MV-4-11 (cell line): ENCODE measurements at places on chromosomes 2 and 18.

GRCh38 chr18:63999871-64000270 is 30.0 kb downstream of the SERPINB8 start:
- DNase-seq: no peak

GRCh38 chr18:28890791-28891190 is 713.9 kb upstream of the CDH2 start:
- DNase-seq: no peak

DNA sequence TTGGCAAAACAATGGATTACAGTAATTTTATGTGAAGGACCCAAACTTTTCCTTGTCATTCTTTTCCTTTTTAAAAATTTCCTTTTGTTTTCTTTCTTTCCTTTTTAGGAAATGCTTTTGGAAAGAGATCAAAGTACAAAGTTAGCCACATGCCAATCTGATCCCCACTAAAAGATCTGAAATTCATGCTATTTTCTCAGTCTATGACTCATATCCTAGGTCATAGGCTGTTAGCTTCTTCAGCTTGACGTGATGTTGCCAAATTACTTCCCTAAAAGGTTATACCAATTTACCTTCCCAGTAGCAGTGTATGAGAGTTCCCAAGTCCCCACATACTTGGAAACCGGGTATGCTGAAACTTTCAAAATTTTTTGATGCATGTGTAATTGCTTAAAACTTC is 355.3 kb downstream of the INSIG2 start:
- peak; percentile 28 for DNase-seq

DNA sequence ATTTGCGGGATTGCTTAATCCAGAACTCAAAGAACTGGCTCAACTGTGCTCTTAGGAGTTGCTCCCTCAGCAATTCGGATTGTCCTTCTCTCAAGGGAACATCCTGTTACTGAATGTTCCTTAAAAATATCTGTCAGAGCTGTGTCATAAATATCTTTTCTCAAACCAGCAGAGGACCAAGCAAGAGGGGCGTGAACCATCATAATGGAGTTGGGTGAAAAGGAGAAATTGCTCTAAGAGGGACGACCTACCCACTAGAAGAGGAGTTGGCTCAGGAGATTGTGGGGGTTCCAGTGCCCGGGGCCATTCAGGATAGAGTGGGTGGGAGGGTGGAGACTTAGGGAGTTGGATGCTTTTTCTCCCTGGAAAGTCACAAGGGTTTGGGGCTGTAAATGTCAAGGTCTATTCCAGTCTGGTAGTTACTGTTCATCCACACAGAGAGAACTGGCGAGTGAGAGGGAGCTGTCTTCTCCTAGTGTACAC is 59.5 kb downstream of the MERTK start:
- no peak for DNase-seq

GRCh38 chr2:111975053-111975552 is 76.7 kb downstream of the MERTK start:
- no peak for DNase-seq

GRCh38 chr2:200705305-200706041 is 106.2 kb upstream of the BZW1 start:
- no peak for DNase-seq

DNA sequence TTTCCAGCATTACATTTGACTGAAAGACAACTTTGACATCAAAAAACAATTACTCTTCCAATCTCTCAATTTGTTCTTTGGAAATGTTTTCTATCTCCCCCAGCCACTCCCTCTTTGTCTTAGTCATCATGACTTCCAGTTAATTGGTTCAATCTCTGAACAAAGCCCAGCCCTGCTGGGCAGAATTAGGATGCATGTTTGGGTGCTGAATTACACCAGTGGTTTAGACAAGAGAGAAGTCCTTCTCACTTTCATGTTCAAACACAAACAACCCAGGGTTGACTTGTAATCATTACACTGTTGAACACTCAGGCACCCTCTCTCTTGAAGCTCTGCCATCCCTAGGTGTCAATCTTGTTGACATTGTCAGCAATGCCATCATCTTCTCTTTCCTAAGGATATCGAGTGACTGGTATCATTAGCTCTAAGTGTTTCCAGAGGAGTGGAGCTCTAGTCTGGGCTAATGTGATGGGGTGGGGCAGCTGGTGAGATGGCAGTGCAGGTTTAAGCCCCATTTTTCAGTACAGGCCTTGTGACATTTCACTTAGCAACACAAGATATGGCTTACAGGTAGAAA is 90.8 kb upstream of the MEIS1 start:
- DNase-seq: no peak

DNA sequence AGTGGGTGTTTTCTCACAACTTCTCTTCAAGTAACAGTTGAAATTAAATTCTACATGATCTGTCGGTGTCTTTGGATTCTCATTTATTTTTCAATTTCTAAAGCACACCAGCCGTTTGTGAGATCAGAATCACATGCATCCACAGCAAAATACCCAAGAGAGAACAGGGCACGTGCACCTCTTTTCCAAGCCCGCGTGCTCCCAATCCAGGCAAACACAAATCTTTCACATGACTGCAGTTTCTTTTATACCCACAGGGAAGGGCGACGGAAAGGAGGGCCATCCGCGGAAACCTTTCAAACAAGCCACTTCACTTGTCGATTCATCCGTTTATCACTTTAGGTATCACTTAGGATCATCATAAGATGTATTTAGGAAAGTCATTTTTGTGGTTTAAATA is 13.0 kb upstream of the DAPL1 start:
- DNase-seq: no peak

GRCh38 chr2:239160226-239161143 is 240.3 kb downstream of the HDAC4 start:
- peak; percentile 3 for DNase-seq

DNA sequence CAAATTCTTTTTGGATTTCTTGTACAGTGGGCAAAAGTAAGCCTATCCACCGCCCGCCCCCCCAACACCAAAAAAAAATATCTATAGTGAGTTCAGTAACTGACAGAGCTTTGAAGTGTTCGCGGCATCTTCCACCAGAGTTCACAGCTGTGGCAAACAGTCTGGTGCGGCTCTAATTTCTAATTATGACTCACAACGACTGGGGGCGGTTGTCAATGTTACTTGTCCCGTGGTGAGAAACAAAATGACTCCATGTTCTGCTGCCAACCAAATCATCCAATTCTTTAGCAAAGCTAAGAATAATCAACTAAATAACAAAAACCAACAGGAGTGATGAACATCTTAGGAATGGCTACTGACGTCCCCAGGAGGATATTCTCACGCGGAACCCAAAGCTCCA is 392.5 kb upstream of the SALL3 start:
- DNase-seq: no peak

DNA sequence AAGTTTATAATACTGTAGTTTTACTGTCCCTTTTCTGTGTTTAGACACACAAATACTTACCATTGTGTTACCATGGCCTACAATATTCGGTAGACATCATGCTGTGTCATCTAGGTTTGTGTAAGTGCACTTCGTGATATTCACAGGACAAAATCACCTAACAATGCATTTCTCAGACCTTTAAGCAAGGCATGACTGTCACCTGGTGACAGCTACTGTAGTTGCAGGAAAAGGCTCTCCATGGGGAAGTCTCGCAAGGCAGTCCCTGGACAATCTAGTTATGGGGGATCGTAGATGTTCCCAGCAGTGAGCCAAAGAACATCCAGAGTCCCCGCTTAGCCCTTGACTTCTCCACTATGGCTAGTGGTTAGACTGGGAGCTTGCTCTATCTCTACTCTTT is 73.1 kb downstream of the EIF2AK3 start:
- DNase-seq: no peak

- DNase-seq: peak; percentile 96
Observed at GRCh38 chr18:24530630-24531111, 70.2 kb downstream of the HRH4 start.

DNA sequence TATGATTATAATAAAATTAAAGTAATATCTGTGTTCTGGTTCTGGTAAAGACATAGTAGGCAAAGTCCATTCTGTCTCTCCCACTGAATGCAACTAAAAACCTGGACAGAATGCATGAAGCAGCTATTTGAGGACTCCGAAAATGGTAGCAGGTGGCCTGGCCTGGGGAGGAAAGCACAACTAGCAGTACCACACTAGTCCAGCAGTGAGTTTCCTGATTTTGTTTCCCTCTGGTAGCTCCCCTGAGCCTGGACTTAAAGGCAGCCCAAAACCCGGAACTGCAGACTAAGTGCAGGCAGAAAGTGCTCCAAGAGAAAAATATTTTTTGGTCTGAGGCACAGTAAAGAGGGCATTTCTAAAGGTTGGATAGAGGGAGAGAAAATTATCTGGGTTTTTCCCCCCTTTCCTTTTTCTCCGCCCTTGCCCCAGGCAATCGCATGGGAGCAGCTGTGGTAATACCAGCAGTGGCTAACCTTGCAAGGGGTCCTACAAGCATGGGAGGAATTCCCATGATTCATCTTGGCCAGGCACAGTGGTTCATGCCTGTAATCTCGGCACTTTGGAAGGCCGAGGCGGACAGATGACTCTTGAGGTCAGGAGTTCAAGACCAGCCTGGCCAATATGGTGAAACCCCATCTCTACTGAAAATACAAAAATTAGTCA is 32.3 kb downstream of the ASXL2 start:
- no peak for DNase-seq

DNA sequence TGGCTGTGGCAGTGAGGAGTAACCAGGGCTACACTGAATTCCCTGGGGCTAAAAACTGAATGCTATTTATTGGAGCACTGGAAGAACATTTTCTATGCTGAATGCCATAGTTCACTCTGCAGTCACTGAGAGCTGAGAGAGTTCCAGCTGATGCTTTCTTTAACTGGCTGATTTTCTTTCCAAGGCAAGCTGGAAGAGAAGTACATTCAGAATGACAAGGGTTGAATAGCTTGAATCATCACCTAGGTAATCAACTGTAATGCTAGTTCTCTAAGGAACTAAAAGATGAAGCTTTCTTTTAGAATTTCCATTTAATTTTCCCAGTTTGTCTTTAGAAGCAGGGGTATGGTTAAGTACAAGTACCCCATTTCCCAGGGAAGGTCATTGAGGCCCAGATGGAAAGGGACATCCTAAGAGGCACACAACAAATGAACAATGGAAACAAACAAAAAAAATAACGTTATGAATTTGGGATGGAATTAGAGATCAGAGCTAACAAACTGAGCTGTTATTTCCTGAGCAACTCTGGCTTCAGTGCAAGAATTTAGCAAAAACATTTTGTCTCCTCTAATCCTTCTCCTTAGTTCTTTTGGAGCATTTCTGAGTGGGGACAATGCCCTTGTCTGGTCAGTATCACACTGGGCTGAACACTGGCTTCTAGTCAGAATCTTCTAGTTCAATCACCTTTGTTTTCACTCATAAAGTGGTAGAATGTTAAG is 132.8 kb upstream of the REG3A start:
- no peak for DNase-seq

- DNase-seq: no peak
Observed at GRCh38 chr2:205169464-205169863, 512.8 kb upstream of the NRP2 start.

- no peak for DNase-seq
Observed at GRCh38 chr2:54446122-54446521, 10.0 kb upstream of the SPTBN1 start.

GRCh38 chr18:74819433-74820059 is 221.9 kb downstream of the ZNF407 start:
- no peak for DNase-seq

DNA sequence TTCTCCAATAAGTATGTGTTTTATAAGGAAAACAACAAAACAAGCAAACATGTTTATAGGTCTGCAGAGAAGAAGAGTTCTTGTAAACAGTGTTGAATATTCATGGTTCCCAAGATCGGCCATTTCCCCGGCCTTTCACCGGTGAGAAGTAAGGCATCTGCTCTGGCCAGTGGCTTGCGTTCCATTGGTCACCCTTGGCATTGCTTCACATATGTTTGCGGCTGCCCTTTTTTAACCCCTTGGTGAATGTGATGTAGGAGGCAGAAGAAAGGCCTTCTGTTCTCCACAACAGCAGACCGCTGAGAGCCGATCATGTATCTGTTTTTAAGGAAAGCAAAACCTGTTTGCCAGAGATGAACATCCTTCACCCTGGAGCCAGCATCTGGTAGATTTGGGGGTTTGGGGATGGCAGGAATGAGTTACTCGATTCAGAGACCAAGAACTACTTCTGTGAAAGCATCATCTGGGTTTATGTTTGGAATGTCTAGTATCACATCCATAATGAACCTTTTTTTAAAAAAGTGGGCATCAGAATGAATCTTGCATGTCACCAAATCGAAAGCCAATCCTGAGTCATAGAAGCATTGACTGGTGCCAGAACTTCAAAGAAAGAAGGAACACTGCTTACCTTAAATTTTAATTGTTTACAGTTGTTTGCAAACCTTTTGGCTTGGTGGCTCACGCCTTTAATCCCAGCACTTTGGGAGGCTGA is 112.3 kb downstream of the AGAP1 start:
- no peak for DNase-seq

GRCh38 chr18:21745231-21745630 is 4.6 kb downstream of the MIB1 start:
- no peak for DNase-seq

DNA sequence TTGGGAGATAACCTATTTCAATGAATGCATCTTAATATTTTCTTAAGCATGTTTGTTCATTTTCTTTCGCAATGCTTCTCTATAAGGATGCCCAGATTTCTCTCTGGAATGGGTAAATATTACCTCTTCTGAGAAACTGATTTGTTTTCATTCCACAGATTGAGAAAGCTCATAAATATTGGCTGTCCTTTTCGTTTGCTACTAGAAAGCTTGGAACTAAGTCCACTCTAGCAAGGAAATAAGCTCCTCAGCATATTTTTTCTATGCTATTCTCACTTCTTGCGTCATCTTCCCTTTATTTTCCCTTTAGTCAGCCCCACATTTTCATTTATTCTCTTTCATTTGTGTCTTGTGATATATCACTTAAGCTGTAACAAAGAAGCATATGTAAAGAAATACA is 76.3 kb downstream of the ANTXR1 start:
- no peak for DNase-seq

- no peak for DNase-seq
Observed at GRCh38 chr2:234705108-234705507, 208.2 kb upstream of the ARL4C start.

DNA sequence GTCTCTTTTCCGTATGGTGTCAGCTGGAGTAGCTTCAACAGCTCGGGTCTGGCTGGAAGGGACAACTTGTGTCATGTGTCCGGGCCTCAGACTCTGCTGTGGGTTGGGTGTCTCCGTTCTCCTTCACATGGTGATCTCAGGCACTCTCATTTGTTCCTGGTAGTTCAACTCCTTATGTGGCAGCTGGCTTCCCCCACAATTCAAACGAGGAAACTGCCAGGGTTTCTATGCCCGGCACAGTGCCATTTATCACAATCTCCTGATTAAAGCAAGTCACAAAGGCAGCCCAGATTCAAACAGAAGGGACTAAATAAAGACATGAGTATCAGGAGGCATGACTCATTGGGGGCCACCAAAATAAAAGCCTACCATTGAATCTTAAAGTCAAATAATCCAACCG is 22.7 kb downstream of the MRO start:
- DNase-seq: no peak

- DNase-seq: no peak
Observed at GRCh38 chr2:167215595-167215994, 327.3 kb downstream of the XIRP2 start.

DNA sequence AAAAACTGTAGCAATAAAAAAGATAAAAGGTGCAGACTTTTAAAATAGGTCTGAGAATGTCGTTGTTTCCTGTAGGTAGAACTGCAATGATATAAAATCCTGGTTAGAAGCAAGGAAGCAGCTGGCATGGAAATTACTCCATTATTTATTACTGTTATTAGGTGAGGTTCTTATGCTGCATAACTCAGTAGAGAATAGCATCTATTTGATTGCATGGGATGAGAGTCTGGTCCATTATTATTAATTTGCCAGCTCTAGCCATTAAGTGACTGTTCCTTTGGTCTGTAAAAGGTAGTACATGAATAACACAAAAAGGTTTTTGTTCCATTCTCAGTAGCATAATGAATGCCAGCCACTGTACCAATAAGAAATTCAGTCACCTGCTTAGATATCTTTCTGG is 358.6 kb downstream of the RBM43 start:
- DNase-seq: no peak
